ENCODE measurements at places on chromosomes 11 and 22.
A peak's percentile ranks its signal among the peaks of the same experiment; 100 is the strongest.

DNA sequence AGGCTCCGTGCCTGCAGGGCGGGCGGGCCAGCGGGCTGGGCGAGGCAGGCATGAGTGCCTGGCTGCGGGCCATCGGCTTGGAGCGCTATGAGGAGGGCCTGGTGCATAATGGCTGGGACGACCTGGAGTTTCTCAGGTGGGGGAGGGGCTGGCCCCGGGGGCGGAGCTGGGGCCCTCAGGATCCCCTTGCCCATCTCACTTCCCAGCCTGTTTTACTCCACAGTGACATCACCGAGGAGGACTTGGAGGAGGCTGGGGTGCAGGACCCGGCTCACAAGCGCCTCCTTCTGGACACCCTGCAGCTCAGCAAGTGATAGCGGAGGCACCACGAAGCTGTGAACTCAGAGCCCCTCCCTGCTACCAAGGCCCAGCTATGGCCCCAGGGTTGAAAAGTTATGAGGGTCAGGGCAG, 5.9 kb downstream of the PHOX2A start:
- peak; percentile 72 for DNase-seq

DNA sequence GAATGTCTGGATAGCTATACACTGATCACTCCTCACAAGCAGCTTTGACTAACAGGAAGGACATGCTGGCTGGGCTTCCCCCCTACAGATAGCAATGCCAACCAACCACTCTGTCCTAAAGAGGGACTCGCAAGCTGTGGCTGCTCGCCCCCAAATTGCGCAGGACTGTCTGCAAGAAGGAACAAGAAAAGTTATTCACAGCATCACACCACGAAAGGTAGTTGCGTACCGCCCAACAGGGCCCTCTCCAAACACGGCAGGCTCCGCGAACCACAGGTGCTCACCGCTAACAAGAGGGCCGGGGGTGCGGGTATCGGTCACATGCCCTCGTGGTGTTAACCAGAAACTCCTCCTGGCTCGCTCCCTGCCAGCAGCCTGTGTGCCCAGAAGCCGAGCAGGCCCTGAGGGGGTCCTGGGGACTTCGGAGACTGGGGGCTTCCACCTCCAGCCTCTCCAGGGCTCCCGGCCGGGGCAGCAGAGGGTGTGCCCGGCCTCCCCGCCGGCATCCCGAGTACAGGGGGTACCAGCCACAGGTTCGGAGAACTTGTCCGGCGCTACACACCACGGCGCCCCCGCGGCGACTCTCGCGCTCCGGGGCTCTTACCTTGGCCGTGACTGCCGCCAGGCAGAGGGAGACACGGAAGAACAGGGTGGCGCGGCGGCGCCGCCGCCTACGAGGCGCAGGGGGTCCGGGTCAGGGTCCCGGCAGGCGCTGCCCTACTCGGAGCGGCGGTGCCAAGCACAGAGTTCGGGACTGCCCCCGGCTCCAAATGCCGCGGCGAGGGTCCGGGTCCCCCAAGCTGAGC, 682 bp downstream of the LARGE1 start:
- peak; percentile 63 for DNase-seq

DNA sequence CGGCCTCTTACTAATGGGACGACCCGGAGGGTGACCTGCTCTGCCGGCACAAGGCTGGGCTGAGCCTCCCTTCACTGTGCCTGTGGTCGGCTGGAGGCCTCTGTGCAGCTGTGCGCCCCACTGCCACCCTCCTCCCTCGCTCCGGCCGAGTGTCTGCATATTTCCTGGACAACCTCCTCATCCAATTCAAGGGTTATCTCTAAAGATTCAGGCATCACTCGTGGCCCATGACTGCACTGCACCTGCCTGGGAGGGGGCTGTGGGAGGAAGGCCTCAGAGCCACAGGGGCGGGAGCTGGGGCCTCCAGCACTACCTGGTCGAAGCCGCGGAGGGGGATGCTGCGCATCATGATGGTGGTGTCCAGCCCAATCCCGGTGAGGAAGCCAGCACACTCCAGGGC, 43.1 kb upstream of the GNB1L start:
- no peak for DNase-seq

GRCh38 chr11:33716243-33716642, 15.6 kb upstream of the C11orf91 start:
- DNase-seq = no peak

- DNase-seq = no peak
These were observed 236.8 kb downstream of the BUD13 start for GRCh38 chr11:116535994-116536393.

DNA sequence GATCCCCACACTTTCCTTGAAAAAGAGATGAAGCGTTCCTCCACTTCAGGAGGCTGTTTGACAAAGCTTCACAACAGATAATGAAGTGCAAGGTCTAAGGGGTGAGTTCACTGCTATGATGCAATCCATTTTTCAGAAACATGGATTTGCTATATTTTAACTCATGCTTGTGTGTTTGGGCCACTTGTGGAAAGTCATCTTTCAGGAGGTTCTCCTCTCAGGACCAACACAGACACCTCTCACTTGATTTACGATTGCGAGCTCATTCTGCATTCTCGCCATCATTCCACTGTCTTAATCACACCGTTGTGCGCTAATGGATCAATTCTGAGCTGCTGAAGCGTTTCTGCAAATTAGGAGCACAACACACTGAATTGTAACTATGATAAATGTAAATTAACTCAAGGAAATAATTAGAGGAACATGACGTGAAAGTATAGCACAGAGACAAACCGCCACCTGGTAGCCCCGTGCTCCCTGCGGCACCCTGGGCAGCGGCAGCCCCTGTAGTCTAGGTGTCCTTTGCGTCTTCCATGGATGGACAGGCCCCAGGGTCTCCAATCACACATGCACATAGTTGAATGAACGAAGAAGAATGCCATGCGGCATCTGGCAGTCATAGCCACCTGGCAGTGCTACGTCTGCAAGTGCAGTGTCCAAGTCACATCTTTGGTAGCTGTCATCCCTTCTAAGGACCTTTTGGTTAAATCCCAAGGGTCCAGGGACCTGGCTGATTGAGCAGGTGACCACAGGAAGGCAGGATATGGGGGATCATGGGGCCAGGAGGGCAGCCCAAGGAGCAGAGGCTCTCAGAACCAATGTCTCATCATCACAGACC, 28.1 kb upstream of the RTL6 start:
- DNase-seq = no peak

- DNase-seq = no peak
These were observed 1097.6 kb downstream of the TBC1D22A start for GRCh38 chr22:47859881-47860525.

GRCh38 chr11:17887779-17888178, 125.1 kb downstream of the SERGEF start:
- DNase-seq = no peak

DNA sequence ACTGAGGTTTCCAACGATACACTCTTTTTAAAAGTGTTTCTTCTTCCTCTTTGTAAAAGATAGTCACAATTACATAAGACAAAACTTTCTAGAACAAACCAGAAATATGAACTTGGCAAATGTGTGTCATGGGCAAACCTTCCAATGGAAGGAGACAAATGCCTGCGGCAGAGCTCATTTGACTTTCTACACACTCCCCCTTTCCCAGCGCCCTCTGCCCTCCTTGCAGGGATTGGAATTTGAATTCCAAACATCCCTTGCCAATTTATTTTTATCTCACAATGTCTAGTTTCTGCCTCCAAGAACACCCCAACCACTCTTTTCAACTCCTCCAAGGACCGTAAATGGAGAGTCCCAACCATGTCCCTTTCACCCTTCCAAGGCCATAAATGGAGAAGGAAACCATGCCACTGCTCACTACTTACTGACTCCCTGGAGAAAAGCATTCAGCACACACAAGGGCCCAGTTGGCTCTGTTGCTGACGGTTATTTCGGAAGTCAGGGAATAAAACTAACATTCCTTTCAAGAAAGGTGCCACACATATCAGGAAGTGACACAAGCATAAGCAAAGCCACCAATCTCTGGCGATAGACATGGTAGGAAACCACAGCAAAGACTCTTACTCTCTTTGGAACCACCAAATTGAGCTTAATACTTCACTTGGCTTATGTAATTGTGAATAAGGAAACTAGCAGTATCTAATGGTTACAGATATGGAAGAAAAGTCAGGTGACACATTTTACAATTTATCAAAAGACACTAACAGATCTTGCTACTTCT, 15.0 kb upstream of the ESAM start:
- DNase-seq = no peak

DNA sequence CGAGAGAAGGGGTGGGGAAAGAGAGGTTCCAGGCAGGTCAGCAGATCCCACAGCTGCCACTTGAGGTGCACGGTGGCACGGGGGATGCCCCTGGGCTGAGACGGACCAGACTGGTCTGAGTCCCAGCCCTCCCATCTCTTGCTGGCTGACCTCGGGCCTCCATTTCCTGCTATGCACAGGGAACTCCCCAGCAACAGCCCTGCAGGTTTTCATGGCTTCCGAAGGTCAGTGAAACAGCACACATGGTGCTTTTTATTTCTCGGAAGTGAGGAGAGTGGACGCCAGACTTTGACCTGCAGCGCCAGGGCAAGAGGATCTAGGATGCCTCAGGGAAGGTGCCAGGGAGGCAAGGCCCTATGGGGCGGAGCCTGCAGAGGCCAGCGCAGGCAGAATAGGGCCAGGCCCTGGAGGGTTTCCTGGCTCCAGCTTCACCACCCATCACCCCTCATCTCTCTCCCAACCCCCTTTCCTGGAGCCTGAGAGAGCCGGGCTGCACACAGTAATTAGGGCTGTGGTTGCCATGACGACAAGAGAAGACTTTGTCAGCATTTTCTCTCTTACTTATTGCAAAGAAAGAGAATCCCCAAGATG, 29.5 kb downstream of the SLC22A12 start:
- DNase-seq = peak; percentile 47

- DNase-seq = no peak
These were observed 29.2 kb downstream of the PDGFD start for GRCh38 chr11:104134745-104135144.

DNA sequence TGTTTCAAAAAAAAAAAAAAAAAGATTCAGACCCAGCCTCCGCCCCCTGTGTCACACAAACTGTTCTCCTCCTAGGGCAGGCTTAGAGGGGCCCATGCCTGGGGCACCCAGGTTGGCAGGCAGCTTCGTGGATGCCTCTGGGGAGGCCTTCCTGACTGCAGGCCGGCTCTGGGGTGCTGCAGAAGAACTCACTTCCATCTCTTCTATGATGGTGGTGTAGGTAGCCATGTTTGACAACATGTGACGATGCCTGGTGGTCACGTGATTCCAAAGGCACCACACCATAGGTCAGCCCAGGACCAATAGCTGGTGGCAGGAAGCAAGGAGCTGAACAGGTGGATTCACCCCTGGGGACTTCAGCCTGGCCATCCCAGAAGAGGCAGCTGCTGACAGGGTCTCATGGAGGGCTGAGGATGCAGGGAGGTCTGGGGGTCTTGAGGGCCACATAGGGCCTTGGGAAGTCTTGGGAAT, 24.1 kb upstream of the CELSR1 start:
- no peak for DNase-seq

DNA sequence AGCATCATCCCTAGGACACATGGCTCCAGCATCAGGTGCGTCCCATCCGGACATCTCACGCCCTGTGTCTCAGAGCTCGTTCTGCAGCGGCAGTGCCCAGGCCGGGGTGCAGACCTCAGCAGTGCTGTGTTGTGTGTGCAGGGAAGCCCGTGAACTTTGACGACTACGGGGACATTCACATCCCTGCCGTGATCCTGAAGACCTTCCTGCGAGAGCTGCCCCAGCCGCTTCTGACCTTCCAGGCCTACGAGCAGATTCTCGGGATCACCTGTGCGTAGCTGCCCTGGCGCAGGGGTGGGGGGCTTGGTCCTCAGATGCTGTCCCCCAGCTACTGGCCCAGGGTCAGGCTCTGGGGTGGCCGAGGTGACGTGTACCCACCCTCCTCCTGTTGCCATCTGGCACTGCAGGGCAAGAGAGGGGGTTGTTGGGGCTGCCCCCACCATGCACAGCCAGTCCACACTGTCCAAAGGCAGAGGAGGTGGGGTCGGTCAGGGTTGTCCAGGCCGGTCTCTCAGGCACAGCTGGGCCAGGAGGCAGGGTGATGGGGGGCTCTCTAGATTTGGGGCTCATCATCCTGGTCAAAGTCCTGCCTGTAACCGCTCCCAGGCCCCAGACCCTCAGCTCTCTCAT, 96.5 kb downstream of the ARHGAP8 start:
- DNase-seq = no peak

DNA sequence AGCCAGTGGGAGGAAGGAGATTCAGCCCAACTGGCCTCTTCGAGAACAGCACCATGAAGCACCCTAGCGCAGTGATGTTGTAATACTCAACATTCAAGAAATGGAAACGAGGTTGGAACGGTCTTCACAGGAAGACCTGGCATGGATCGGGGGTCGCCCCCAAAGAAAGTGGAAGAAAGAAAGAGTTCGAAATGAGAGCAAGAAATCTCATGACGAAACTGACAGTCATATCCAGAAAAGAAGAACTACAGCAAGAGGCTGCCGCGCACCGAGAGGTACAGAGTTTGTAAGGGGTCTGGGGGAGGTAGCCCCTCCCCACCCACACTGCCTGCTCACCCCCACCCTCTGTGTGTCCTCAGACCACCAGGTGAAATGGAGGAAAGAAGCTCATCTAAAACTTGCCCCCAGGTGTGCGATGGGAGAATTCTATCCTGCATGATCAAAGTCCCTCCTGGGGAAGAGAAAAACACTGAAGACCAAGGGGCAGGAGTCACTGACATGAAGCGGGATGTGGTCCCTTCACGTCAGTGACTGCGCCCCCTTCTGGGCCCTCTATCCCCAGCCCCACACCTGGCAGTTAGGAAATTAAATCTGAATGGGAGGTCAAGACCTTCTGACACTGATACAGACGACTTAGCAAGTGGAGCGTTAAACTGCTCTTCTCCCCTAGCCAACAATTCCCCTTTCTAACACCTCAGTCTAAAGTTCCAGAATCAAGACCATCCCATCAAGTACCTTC, 52.9 kb upstream of the SPATA19 start:
- DNase-seq = no peak

DNA sequence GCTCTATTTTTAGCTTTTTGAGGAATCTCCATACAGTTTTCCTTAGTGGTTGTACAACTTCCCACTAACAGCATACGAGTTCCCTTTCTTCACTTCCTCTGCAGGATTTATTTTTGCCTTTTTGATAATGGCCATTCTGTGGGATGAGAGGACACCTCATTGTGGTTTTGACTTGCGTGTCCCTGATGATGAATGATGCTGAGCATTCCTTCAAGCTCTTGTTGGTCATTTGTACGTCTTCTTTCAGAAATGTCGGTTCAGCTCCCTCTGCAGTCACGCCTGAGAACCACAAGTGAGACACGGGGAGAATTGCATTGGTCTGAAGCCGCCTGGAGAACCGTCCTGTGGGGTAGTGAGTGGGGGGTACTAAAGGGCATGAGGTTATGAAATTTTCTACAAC, 2.0 kb upstream of the KRTAP5-10 start:
- no peak for DNase-seq

DNA sequence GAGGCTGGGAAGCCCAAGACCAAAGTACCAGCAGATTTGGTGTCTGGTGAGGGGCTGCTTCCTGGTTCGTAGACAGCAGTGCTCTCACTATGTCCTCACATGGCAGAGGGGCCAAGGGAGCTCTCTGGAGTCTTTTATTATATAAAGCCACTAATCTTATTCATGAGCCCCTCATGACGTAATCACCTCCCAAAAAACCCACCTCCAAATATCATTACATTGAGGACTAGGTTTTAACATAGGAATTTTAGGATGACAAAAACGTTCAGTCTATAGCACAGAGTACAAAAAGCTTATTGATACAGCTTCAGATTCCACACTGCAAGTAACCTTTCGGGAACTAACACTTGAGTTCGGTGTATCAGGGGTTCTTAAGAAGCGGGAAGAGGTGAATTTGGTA, 4.1 kb upstream of the MS4A18 start:
- no peak for DNase-seq

Data from mesothelial cell of epicardium (in vitro differentiated cells).